ENCODE measurements at places on chromosomes 11 and 22.

- no peak for DNase-seq
These were observed 33.0 kb downstream of the LRRC10B start for GRCh38 chr11:61541598-61541997.

DNA sequence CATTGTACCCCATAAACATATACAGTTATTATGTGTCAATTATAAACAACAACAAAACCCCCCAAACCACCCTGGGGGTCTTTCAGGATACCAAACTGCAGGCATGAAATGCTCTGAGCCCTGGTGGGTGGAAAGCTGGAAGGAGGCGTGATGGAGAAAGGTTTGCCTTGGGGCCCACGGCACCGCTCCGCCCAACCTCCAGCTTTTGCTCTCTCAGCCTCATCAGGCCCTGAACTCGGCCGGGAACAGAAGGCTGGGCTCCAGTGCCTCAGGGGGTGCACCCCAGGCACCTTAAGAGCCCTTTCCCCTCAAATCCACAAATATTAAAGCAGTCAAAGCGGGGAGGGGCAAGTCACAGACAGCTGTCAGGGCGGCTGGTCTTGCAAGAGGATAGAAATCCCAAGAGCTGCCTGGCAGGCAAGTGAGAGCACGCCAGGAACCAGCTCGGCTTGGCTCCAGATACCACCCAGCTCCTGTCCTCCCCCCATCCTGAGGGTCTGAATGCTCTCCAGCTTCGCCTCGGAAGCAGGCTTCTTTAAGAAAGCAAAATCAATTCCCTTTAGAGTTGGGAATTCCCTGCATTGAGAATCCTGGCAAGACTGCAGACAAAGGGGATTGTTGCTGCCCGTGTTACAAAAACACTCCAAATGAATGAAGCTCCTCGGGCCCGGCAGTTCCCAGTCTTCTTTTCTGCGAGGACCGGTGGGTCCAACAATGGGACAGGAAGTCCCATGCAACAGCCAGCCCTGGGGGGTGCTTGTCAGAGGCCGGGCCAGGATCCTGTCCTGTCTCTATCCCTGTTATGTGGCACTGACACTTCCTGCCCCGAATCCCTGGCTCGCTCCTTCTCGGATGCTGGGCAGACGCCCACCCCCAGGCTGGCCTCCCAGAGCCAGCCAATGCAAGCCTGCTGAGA is 80.8 kb downstream of the NAT10 start:
- DNase-seq, result no peak

- DNase-seq, result no peak
These were observed at the start of gene SLCO2B1 for GRCh38 chr11:75150879-75151278. TSS of gene SLCO2B1 (plus strand) at chr11:75151107. CDS start at chr11:75151382, 275 bp downstream.

DNA sequence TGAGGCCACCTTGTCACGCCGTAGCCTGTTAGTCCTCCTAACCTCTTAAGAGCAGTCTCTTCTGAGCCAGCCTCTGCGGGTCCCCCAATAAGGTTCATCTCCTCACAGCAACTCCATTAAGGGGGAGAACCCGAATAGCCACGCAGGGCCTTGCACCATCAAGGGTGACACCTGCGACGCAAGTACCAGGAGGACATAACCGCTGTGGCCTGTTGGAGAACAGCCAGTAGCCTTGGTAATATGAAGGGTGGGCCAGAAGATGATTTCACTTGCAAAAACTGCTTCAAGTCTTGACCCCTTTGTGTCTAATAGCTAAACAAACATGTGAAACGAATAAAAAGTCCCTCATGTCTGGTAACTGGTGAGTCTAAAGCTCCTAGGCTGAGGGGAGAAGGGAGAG is 14.8 kb downstream of the ARFGAP2 start:
- DNase-seq, result no peak

- DNase-seq, result no peak
These were observed 72.4 kb downstream of the RTL6 start for GRCh38 chr22:44425694-44426045.

DNA sequence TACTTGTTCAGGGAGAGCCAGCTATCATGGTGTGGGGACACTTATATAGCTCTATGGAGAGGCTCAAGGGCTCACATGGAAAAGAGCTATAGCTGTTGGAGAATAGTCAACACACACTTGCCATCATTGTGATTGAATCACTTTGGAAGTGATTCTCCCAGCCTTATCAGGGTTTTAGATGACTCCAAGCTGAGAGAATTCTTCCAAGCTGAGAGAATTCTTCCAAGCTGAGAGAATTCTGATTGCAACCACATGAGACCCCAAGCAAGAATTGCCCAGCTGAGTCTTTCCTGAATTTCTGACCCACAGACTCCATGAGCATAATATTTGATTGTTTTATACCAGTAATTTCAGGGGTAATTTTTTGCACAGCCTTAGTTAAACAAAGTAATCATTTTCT is 1318.3 kb upstream of the RAG2 start:
- DNase-seq, result no peak

DNA sequence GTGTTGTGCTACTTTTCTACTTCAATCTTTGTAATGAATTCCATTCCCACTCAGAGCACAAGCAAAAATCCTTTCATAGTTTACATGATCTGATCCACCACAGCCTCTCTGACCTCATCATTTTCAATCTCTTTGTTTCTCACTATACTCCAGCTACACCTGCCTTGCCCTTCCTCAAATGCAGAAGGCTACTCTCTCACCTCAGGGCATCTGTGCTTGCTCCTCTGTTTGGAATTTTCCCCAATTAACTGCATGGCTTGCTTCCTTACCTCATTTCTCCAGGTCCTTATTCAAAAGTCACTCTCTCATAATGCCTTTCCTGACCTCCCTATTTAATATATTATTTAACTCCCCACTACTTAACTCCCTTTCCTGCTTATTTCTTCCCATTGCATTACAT is 100.6 kb upstream of the OLFML1 start:
- peak; percentile 34 for DNase-seq

- DNase-seq, result peak; percentile 38
These were observed 16.6 kb upstream of the BDNF start for GRCh38 chr11:27716835-27717234.

- DNase-seq, result no peak
These were observed 13.3 kb upstream of the CYP2R1 start for GRCh38 chr11:14905104-14906033.

DNA sequence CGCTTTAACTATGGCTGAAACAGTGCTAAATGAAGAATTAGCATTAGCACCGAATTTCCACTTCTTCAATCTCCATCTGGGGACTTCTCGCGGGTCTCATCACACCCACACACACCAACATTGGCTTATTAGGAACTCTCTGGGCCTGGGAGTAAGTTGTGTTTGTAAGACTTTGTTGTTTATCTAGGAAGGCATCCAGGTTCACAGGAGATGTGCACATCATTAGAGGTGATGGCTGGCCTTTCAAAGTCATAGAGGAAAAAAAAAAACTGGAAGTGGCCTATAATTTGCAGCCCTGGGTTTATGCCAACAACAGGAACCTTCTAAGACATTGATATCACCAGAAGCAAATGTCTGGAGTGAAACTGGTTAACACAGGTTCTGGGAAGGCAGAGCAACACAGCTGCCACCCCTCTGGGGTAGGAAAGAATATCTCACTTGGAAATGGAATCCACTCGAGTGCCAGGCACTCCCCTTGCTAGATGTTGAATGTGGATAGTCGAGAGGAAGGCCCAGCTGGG is 84.5 kb downstream of the TRAF6 start:
- no peak for DNase-seq

Data from cerebellar nuclear complex (tissue), 1 donor.